ENCODE measurements at places on chromosomes 4 and X.

- no peak for DNase-seq
Measured at GRCh38 chr4:14835288-14835687, 167.0 kb upstream of the CPEB2 start.

GRCh38 chr4:12924253-12924652 lies 559.9 kb downstream of the RAB28 start:
- no peak for DNase-seq

GRCh38 chr4:100348473-100348872 lies 158.2 kb upstream of the DDIT4L start:
- no peak for DNase-seq

DNA sequence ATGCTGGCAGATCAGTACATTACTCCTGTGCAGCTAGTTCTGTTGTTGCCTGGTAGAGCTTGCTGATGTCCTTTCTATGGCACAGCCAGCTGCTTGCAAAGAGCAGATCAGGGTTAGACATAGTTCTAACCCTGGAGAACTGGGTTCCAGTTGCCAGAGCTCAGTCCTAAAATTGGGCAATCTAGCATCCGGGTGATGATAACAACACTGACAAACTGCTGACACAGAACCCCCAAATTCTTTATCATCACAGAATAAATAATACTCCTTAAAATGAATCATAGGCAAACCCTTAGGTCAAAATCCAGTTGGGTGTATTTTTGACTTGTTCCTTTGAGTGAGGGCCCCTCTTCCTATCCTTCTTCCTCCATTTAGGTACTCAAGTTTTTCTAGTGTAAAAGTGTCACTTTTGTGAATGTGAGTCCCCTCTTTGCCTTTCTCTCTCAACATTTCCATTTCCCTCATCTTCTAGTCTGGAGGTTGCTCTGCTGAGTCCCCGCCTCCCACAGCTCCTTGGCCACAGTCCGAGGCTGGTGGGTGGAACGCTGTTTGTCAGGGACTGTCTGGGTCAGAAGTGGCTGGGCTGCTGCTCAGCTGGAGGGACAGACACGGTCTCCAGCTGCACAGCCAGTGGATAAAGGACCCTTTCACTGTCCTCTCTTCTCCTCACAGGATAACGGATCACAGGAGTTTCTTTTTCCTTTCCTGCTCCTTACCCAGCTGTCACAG lies 93.6 kb upstream of the RASGEF1B start:
- DNase-seq, result no peak

DNA sequence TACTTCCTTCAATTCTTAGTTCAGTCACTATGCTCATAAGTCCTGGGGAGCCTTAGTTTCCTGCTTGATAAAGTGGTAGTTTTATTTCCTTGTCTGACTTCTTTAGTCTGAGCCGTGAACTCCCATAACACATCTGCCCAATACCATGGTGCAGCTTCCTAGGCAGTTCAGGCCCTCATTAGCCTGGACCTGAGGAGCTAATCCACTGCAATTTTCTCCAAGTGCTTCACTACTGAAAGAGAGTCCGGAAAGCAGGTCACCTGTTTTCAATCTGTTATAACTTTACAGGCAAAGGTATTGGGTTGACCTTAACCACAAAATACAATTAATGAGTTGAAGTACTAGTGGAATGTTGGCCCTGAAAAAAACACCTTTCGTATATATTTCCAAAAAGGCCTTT lies 245.4 kb upstream of the BOD1L1 start:
- no peak for DNase-seq

DNA sequence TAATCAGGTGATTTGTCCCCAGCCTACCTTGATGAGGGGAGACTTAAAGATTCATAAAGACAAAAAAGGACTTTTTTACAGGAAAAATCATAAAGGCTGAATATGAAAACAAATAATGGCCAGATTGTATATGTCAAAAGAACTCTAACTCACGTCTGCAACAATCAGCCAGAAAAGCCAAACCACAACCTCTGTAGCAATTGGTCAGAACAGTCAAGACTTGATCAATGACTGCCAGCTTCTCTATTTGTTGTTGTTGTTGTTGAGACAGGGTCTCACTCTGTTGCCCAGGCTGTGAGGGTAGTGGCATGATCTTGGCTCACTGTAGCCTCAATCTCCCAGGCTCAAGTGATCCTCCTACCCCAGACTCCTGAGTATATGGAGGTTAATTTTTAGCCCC lies 35.9 kb upstream of the PPA2 start:
- DNase-seq, result no peak

GRCh38 chrX:118181030-118181429 lies 64.4 kb upstream of the KLHL13 start:
- no peak for DNase-seq

DNA sequence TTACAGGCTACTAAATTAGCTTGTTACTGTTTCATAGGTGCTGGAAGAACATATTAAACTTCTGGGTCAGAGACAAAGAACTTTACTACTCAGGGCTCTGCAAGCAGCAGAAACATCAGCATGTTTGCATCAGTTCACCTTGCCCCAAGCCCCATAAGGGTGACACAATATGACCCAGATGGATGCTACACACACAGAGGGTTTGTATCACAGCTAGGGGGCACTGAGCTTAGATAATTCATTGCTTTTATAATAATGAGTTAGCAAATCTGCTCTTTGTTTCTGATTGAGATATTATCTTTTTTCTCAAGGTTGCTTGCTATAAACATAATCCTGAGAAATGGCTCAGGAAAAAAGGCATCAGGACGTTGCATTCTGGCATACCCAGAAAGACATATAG lies 4.8 kb upstream of the SYNPO2 start:
- DNase-seq, result no peak

DNA sequence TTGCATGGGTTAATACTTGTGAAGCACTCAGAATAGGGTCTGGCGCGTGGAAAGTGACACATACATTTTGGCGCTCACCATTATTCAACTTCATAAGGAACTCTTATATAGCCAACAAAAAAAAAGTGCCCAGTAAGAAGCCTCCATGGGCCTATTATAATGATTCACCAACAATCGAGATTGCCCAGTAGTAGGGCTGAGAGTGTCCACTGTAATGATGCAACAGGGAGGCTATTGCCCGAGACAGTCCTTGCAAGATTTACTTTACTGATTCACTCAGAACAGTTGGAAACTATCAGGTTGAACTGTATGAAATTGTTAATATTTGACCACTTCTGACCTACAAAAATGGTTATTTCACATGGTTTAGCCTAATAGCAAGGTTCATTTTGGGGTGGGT lies 86.0 kb downstream of the PJA1 start:
- DNase-seq, result no peak

DNA sequence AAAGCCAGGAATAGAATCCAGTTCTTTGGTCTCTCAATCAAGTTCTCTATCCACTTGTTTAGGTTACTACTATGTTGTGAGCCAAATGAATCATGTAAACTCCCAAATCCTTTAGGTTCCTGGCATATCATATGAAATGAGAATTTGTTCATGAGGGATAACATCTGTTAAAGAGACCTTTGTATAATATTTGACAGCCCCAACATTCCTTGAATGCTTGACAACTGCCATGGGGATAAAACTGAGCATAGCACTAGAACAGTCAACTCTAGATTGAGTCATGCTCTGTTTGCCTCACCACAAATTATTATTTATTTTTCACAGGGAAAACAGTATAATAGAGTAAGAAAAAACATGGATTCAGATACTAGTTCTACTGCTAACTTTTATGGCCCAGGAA lies 93.3 kb downstream of the NAA11 start:
- DNase-seq, result no peak

DNA sequence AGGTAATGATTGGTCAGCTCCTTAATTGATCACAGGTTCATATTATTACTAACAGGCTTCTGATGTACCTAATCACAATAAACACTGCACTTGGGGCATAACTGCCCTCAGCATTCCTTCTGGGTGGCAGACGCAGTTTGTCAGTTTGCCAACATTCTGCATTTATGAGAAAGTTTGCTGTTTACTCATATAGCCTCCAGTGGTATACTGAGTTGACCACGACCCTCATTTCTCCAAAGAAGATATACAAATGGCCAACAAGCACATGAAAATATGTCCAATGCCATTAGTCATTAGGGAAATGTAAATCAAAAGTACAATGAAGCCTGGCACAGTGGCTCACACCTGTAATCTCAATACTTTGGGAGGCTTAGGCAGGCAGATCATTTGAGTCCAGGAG lies 26.3 kb downstream of the EFHC2 start:
- DNase-seq, result no peak

GRCh38 chr4:146191766-146192458 lies 16.4 kb downstream of the LSM6 start:
- no peak for DNase-seq

DNA sequence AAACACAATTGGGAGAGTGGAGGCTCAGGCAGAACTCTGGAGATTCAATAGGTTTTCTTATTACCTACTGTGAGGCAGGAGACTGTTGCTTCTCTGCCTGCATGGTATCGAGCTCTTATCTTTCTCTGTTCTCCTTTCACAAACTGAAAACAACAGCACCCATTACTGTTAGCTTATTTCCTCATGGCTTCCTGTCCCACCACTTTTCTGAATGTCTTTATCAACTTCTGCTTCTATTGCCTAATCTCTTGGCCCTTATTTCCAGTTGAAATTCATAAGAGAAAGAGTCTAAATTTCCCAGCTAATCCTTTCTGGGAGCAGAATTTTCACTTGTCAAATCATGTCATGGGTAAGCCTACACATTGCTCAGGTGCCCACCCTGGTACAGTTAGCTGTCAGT lies 46.8 kb upstream of the NDST3 start:
- DNase-seq, result no peak

- DNase-seq, result no peak
Measured at GRCh38 chrX:135114392-135114791, 5.9 kb downstream of the ETDB start.

GRCh38 chr4:73508651-73509050 lies 27.1 kb downstream of the AFM start:
- no peak for DNase-seq

DNA sequence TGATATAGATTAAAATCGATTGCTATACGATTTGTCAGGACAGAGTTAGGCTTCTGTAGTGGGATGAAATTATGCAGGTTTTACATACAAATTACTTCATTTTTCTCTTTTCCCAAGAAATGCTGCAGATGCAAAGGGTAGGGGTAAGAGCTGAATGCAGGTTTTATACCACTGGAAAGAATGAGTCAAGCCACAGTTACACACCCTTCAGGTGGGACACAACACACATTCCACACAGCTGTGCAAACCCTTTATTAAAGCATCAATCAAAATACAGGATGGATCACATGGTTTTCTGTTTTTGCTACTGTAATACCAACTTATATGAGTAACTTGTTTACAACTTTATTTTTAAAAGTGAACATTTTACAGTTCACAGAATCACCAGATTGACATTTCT lies 39.8 kb downstream of the MFAP3L start:
- no peak for DNase-seq

DNA sequence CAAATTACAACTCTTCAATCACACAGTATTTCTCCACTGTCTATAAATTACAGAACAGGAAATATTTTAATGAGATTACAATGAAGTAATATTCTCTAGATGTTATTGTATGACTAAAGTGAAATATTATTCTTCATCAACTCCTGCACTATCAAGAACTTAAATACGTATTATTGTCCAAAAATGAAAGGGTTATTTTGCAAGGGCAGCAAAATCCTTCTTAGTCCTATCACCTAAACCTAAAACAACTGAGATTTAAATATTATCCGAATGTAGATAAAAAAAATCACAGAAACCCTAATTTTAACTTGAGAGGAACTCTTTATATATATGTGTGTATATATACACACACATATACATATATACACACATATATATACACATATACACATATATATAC lies 4.9 kb downstream of the UBA6 start:
- DNase-seq, result no peak

DNA sequence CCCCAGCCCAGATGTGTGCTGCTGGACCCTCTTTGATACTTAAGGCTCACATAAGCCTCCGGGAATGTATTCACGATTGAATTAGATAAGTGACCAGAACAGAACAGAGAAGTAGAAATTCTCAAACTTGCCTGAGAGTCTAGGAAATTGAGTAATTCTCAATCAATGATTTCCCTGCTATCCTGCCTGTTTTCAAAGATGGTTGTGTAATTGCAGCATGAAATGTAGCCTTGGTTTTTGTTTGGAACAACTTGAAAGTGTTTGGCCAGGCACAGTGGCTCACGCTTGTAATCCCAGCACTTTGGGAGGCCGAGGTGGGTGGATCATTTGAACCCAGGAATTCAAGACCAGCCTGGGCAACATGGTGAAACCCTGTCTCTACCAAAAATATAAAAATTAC lies 41.2 kb downstream of the TNIP2 start:
- DNase-seq, result no peak

DNA sequence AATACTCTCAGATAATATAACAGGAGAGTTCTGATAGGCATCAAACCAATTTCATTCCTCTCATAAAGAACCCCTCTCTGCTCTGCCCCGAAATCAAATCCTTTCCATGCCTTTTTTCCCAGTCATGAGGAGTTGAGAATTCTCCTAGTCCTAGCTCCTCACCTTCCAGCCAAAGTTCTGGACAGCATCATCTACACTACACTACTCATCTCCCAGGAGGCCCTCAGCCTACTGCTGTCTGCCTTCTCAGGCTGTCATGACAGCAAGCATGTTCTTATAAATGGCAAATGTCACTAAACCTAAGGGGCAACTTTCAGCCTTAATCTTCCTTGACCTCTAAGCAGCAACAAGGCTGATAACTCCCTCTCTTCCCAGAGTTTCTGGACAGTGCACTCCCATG lies 26.6 kb downstream of the MAPK10 start:
- no peak for DNase-seq

DNA sequence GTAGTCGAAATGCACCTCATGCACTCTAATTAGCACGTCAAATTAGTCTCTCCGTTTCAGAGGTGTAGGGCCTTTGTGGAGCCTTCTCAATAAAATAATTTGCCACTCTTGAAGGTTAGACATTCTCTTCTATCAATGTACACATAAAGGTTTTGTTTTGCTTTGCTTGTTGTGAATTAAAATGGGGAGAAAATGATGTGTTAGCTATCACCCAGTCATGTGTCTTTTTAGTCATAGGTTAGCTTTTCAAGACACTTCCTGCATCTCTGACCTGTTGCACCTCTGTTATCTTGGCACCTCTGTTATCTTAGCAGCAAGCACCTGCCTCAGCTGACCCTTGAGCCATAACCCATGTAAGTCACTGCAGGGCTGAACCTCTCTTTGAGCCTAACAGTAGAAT lies 936 bp downstream of the TMEM144 start:
- no peak for DNase-seq

GRCh38 chr4:74453037-74453635 lies 8.2 kb downstream of the AREG start:
- no peak for DNase-seq

DNA sequence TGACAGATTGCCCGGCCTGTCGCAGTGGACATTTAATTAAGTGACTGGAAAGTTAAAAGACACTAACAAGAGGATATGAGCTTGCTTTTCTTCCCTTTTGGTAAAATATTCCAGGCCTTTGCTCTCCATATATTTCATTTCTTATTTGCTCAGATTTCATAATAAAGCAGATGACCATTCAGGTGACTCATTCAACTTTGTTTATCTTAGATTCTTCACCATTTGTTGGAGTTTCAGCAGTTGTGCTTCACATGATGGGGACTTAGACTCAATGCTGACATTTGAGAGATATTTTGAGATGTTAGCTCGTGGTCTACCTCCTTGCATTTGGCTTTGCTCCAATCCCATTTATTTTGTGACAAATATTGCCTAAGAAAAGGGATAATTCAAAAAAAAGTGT lies 312.2 kb downstream of the ARHGAP24 start:
- no peak for DNase-seq

Data from HAP-1 (cell line).